ENCODE measurements at places on chromosomes 16 and 17. TPM values are rescaled to one million over a fixed set of nuclear protein-coding genes. Genes with fewer than 3 reads are reported as not detected.

- DNase-seq = no peak
These were observed 140.6 kb downstream of the CDK5R1 start for GRCh38 chr17:32627239-32627996.

- DNase-seq = no peak
These were observed 2.9 kb upstream of the ABCA6 start for GRCh38 chr17:69144331-69145255.

DNA sequence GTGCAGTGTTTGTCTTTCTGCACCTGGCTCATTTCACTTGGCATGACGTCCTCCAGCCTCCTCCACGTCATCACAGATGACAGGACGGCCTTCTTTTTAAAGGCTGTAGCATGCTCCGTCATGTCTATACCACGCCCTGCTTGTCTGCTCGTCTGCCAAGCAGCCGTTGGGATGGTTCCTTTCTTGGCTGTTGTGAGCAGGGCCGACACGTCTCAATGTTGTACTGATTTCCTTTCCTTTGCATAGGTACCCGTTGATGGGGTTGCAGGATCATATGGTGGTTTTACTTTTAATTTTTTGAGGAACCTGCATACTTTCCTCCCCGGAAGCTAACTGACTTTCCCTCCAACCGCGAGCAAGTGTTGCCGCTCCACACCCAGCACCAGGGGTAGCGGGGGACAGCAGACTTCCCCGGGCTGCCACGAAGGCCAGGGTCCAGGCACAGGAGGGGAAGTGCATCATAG is 212.2 kb upstream of the ZNF469 start:
- DNase-seq = no peak

GRCh38 chr17:32921017-32921416 is 6.9 kb upstream of the TMEM98 start:
- no peak for DNase-seq

GRCh38 chr16:78154729-78155461 is 55.4 kb downstream of the WWOX start:
- DNase-seq = no peak

DNA sequence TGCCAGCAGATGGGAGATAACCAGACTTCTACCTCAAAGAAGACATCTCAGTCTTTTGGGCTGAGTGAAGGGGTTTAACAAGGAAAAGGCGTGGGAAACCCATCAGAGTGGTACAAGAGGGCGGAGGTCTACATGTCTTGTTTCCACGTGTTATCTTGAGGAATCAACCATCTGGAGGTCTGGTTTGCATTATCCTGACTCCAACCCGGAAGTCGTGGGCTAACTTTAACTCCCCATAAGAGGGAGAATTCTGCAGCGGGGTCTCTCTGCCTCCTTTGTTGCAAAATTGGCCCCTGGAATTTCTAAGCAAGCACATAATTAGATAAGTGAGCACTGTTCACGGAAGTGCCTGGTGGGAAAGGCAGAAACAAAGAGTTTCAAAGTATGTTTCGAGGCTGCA is 398.7 kb upstream of the C16orf82 start:
- DNase-seq = no peak

GRCh38 chr16:3754772-3755171 is 37.4 kb upstream of the TRAP1 start:
- DNase-seq = no peak

GRCh38 chr17:73013816-73014663 is 78.4 kb downstream of the SLC39A11 start:
- peak; percentile 17 for DNase-seq

GRCh38 chr16:1097800-1098199 is 1.8 kb upstream of the C1QTNF8 start:
- DNase-seq = no peak

- DNase-seq = no peak
These were observed 69.0 kb downstream of the MRM3 start for GRCh38 chr17:850851-851763.

GRCh38 chr17:43722870-43723665 is 35.5 kb downstream of the SOST start:
- no peak for DNase-seq

DNA sequence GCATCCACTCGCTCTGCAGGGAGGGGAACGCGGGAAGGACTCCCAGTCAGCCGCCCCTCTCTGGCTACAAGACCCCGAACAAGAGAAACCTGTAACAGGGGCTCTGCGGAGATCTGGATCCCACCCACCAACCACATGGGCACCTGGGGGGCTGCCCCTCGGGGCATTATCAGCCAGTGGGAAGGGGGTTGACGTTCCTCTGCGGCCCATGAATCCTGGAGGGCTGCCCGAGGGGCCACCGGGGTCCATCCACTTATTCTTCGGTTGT is 1.8 kb upstream of the PCGF2 start:
- DNase-seq = no peak

- DNase-seq = no peak
These were observed 85.9 kb downstream of the STXBP4 start for GRCh38 chr17:55054429-55054828.

PIK3R5 gene
- total RNA-seq = not detected

RHBDF2 gene
- total RNA-seq = 17.5 TPM

TRPV3 gene
- 4.4 TPM for total RNA-seq

TEKT1 gene
- not detected for total RNA-seq

BRD7 gene
- 76.4 TPM for total RNA-seq

CTRB2 gene
- total RNA-seq = not detected

TSPAN10 gene
- 2.1 TPM for total RNA-seq

SULT1A4 gene
- 1.2 TPM for total RNA-seq

KRT37 gene
- total RNA-seq = not detected
